ENCODE measurements at places on chromosomes 13 and 19.

DNA sequence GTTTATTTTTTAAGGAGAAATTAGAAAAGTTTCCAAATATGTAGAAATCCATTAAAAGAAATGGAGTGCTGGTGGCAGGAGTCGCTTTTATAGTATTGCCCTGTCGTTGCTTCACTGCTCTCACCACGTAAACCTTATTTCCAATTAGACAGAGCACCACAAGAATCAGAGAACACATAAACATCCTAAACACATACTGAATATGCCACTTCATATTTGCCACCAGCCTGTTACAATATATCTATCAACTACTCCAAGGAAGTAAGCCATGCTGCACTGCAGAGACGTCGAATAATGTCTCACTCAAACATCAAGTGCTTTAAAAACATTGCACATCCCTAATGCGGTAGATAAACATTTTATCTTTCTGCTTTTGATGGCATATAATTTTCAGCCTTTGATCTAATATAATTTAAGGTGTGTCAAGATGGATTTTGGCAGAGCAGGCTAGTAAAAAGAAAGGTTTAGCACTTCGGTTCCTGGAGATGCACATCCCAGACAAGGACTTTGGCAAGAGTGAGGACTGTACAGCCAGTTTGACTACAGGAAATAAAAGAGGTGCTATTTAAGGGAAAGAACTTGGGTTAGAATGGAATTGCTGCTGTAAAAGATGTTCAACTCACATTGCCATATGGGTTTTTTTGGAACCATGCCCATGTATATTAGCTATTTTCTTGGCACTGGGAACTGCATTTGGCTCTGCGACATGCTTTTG is 932.3 kb downstream of the EFNB2 start:
- DNase-seq, result no peak

- no peak for DNase-seq
Measured at GRCh38 chr13:75426421-75426820, 55.5 kb downstream of the TBC1D4 start.

- DNase-seq, result no peak
Measured at GRCh38 chr13:103386341-103386740, 320.1 kb upstream of the SLC10A2 start.

DNA sequence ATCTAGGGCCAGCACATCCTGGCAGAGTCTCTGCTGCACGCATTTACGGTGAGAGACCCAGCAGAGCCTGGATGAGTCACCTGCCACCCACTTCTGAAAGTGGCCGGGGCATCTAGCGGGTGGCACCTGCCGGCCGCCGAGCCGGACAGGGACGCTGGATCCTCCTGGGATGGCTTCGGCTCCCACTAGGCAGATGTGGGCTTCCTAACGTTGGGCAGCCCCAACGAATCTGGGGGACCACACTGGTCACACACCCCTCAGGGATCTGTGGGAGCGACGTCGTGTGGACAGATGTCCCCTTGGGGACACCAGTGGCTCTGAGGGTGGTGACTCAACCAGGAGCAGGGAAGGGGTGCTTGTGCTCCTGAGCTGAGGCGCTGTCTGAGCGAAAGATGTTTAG is 32.2 kb downstream of the TMEM255B start:
- peak; percentile 74 for DNase-seq

- DNase-seq, result no peak
Measured at GRCh38 chr19:12821761-12822160, 12.6 kb downstream of the RTBDN start.

DNA sequence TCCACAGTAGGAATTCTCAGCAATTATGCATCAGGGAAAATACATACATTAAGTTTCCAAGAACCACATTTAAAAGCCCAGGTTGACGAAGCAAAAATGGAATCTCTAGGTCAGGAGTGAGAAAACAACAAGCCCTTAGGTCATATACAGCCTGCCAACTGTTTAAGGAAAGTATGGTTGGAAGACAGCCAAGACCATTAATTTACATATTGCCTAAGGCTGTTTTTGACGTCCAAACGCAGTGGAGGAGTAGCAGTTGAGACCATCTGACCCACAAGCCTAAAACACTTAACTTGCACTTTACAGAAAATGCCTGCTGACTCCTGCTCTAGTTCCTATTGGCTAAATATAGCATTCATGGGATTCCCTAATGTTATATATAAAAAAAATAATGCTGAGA is 299.0 kb downstream of the ITGBL1 start:
- no peak for DNase-seq

- DNase-seq, result no peak
Measured at GRCh38 chr13:25981060-25981459, 70.8 kb downstream of the SHISA2 start.

- DNase-seq, result no peak
Measured at GRCh38 chr19:6837525-6837924, 49.9 kb upstream of the ADGRE1 start.

DNA sequence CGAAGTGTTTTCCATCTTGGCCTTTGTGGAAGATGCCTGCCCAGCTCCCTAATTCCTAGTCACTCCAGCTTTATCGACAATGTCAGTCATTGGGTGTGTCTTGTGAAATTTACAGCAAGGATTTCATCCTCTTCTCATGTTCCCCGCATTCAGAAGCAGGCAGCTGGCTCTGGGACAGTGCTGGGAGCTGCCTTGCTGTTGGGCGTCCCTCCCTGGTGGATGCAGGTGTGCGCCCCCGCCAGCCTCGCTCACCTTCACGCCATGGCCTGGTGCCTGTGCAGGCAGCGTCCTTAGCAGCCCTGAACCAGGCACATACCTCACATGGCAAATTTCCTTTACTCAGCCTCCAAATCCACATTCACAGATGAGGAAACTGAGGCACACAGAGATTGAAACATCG is 39.7 kb upstream of the TFDP1 start:
- peak; percentile 44 for DNase-seq

GRCh38 chr13:76667551-76667950 is 218.7 kb downstream of the KCTD12 start:
- DNase-seq, result no peak

DNA sequence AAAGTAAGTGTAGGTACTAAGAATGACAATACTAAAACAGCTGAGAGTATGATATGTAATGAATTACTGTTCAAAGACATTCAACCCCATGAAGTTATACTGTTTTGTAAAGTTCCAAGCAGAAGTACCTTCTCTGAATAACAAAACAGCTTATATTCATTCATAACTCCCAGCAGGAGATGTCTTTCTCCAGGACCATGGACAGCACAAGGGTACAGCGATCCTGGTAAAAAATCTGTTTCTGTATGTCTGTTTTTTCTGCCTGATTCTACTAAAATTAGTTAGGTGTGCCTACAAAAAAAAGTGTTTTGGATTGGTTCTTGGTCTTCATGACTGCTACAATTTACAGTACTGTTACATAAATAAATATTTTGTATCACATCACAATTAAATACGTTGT is 172.5 kb upstream of the SLITRK5 start:
- no peak for DNase-seq

DNA sequence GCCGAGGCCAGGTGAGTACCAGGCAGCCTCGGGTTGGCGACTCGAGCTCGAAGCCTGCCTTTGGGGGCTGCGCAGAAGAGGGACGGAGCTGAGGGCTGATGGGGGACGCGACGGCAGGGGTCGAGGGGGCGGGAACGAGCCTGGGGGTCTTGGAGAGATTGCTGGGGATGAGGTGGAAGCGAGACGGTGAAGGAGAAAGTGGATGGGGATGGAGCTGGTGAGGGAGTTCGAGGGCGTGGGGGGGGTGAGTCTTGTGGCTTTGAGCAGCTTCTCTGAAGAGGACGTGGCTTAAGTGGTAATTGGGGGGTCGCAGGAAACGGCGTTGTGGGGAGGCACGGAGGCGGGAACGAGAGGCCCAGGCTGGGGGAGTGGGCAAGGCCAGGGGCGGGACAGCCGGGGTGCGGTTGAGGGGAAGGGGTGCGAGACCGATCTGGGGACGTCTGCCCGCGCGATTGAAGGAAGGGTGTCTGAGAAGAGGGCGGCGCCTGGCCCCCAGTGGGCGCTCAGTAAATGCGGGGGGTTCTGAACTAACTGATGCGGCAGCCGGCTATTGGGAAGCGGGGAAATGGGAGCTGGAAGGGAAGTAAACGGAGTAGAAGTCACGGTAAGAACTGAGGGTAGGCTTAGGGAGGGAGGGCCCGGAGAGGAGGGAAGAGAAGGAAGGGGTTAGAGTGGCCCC is 426 bp downstream of the MYO9B start:
- DNase-seq, result peak; percentile 79

DNA sequence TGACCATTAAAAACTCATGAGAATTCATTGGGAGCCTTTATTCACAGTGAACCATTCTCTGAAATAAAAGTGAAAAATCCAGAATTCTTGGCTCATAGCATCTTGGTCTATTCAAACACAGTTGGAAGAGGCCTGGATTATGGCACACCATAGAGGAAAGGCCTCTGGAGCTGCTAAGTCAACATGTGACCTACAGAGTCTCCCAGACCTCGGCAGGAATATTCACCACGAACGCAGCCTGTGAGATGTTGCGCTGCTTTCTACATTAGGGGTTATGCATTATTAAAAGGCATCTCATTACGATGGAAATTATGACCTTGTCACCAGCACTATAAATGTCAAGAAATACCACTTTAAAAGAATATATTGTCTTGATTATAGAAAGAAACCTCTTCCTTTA is 132.6 kb downstream of the EFNB2 start:
- no peak for DNase-seq

DNA sequence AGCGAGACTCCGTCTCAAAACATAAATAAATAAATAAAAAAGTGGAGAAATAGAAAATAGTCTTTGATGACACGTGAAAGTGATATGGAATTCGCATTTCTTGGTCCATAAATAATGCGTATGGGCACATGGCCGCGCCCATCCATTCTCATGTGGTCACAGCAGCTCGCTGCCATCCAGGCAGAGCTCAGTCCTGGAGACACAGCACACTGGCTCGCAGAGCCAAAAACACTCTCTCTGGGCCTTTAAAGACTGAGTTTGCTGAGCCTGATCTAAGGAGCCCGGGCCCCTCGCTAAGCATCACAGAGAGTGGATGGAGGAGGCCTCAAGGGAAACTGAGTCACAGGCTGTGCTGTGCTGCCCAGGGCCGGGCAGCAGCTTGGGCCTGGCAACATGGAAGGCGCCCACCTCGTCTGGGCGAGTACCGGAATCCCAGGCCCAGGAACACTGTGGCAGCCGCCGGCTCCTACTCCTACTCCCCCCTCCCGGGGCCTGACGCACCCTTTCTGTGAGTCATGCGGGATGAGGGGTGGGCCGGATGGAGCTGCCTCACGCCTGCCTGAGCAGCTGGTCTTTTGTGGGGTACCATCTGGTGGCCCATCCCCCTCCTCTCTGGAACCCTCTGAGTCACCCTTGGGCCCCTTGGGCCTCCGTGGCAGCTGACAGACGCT is 28.9 kb upstream of the CACTIN start:
- no peak for DNase-seq

GRCh38 chr13:27130223-27130978 is 41.2 kb downstream of the USP12 start:
- no peak for DNase-seq

- DNase-seq, result no peak
Measured at GRCh38 chr19:40309666-40310065, 24.5 kb upstream of the AKT2 start.

GRCh38 chr19:18850471-18851375 is 19.0 kb downstream of the UPF1 start:
- DNase-seq, result no peak

DNA sequence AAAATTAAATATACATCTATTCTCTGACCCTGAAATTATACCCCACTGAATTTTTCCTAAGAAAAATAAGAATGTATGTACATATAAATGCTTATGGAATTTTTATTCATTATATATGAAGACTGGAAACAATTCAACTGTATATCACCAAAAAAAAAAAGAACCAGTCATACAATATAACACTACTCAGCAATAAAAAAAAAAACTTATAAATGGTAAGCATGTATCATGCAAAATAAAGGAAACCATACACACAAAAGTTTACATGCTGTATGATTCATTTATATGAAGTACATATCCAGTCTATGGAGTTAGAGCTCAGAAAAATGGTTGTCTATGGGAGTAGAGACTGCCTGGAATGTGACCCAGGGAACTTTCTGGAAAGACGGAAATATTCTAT is 199.4 kb upstream of the MIR17HG start:
- DNase-seq, result no peak

DNA sequence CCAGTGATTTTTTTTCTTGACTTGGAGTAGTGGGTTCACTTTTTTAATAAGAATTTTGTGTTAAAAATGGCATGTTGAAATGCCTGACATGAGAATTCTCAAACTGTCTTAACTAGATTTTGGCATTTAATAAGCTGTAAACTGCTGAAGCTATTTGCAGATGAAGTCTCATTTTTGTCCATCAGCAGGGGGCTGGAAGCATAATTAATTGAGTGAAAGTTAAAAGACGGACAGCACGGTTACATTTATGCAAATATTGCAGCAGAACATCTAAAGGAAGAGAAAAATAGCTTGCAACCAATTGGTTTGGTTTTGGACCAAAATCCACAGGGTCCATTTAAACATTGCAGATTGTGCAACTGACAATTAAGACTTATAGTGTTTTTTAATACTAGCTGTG is 837.3 kb upstream of the KLHL1 start:
- no peak for DNase-seq

DNA sequence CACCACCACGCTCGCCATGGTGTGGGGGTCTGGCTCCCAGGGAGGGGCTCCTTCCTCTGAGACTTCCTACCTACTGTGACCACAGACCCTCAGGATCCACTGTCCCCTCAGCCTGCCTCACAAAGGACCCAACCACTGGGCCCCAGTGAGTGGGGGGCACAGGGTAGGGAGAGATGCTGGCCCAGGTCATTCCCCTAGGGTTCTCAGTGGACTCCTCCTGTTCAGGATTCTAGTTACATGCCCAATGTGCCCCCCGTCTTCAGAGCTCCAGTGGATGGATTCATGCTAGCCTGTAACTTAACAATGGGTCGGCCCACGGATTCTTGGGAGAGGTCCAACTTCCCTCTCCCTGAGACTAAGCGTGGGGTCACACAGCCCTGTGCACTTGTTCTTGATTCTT is at the start of gene TSKS:
Gene TSKS (minus strand): TSS at position 77 of the 400 bp plus-strand sequence. CDS start 59 bp downstream, at position 18.
- no peak for DNase-seq

DNA sequence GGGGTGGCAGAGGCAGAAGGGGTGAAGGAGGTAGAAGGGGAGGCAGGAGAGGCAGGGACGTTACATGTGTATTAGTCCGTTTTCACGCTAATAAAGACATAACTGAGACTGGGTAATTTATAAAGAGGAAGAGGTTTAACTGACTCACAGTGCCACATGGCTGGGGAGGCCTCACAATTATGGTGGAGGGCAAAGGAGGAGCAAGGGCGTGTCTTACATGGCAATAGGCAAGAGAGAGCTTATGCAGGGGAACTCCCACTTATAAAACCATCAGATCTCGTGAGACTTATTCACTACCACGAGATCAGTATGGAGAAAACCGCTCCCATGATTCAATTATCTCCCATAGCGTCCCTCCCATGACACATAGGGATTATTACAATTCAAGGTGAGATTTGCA is 19.0 kb upstream of the ACOD1 start:
- DNase-seq, result no peak

GRCh38 chr13:20519875-20520274 is 5.8 kb downstream of the CRYL1 start:
- no peak for DNase-seq

- no peak for DNase-seq
Measured at GRCh38 chr13:73168953-73169401, 110.2 kb downstream of the KLF5 start.
